Activated CD4-positive, alpha-beta T cell treated with anti-CD3 and anti-CD28 coated beads, Interleukin-2, amount 50 U/mL, for 24 hours (primary cell): ENCODE measurements at places on chromosomes 6 and 20.

- DNase-seq: no peak
Measured at GRCh38 chr20:45336530-45337366, 11.5 kb downstream of the SDC4 start.

- no peak for DNase-seq
Measured at GRCh38 chr6:3509336-3509735, 52.5 kb upstream of the SLC22A23 start.

GRCh38 chr6:150185732-150186117 is 42.9 kb downstream of the PPP1R14C start:
- no peak for DNase-seq

DNA sequence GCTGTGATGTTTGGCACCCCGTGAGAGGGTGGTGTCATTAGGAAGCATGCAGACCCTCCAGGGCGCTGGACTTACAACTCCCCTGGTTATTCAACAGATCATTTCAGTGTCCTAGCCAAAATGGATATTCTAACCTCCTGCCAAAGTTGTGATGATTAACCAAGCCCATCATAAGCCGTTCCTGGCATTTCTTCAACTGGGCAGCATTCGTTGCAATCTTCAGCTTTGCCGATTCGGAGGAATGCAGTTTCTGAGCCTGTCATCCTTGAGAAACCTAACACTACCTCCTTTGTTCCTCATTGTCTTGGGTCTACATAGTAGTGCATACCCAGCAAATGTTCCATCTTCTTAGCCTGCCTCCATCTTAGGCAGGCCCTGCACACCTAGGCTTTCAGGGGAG is 79.2 kb upstream of the MAP3K4 start:
- no peak for DNase-seq

GRCh38 chr6:46648869-46649492 is 3.6 kb downstream of the CYP39A1 start:
- no peak for DNase-seq

- DNase-seq: no peak
Measured at GRCh38 chr6:137160763-137161162, 12.7 kb downstream of the IL22RA2 start.

GRCh38 chr6:84860920-84861319 is 96.5 kb upstream of the TBX18 start:
- no peak for DNase-seq

DNA sequence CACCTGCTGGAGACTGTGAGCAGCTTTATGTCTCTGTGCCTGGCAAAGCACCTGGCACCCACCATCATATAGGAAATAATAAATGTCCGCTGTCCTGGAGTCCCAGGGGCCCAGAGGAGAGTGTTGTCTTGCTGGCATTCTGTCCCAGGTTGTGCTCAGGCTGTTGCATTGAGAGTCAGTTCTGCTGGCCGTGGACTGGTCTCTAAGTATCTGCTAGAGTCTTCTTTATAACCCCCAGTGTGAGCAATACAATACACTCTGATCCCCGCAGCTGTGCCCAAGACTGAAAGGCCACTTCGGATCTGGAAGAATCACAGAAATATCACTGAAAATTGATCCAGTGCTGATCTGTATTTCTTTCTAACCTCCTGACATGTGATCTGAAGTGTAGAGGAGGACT is 38.3 kb upstream of the HINT3 start:
- no peak for DNase-seq

- no peak for DNase-seq
Measured at GRCh38 chr6:163291622-163292021, 122.9 kb upstream of the QKI start.

DNA sequence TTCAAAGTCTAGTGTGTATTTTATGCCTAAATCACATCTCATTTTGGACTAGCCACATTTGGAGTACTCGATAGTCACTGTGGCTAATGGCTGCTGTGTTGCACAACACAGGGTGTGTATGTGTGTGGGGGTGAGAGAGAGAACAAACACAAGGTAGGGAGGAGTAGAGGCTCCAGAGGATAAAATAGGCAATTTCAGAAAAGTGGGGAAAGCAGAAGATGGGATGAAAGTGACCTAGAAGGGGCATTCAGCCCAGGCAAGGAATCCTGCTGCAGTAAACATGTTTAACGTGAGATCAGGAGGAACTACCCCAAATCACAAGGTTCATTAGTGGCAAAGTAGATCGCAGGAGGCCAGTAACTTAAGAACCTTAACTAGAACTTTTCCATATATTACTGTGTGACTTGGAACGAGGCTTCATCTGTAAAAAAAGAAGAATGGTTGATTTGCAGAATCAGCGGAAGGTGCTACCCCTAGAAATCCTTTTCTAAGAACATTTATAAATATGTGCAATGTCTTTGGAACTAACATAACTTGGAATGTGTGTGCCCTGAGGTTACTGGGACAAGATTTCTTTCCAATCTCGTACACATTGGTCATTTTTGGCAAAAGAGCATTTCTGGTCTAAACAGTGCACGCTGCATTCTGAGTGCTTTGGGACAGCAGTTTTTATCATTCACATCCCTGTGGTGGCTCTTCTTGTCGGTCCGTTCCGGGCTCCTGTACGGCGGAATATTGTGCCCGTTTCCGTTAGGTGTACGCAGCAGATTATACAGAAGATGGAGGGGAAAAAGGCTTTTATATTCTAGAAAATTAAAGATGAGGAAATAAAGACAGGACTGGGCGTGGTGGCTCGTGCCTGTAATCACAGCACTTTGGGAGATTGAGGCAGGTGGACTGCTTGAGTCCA is 2.6 kb downstream of the DUSP22 start:
- no peak for DNase-seq

- DNase-seq: no peak
Measured at GRCh38 chr6:135572051-135572450, 74.5 kb upstream of the AHI1 start.
